H9 (cell line): ENCODE measurements at places on chromosomes 6 and 20. TPM values are rescaled to one million over a fixed set of nuclear protein-coding genes. Genes with fewer than 3 reads are reported as not detected.

GRCh38 chr6:166626177-166627032 lies 646 bp downstream of the RPS6KA2 start:
- H3K4me3 ChIP-seq, result peak overlapping the region; percentile 88
- no peaks in the 10 kb centered on the region; the same call in 1 of the 2 replicates for H3K4me1 ChIP-seq
- DNase-seq, result no peak

- no peaks in the 10 kb centered on the region for H3K36me3 ChIP-seq
- no peaks in the 10 kb centered on the region for H3K4me1 ChIP-seq
- no peak for DNase-seq
- no peak overlapping the region for H3K27ac ChIP-seq
- no peaks in the 10 kb centered on the region for H3K27me3 ChIP-seq
These were observed 101.2 kb upstream of the NT5E start for GRCh38 chr6:85348643-85349042.

GRCh38 chr20:346640-347316 lies at the start of gene NRSN2:
TSS of gene NRSN2 (plus strand) at chr20:347111. CDS start at chr20:349644, 2,533 bp downstream.
- H3K27me3 ChIP-seq, result no peaks in the 10 kb centered on the region
- H3K36me3 ChIP-seq, result peaks cover 2% of the 10 kb centered on the region
- H3K4me3 ChIP-seq, result peak within 1 kb of the TSS; percentile 86
- no peaks in the 10 kb centered on the region; the same call in 1 of the 2 replicates for H3K4me1 ChIP-seq

DNA sequence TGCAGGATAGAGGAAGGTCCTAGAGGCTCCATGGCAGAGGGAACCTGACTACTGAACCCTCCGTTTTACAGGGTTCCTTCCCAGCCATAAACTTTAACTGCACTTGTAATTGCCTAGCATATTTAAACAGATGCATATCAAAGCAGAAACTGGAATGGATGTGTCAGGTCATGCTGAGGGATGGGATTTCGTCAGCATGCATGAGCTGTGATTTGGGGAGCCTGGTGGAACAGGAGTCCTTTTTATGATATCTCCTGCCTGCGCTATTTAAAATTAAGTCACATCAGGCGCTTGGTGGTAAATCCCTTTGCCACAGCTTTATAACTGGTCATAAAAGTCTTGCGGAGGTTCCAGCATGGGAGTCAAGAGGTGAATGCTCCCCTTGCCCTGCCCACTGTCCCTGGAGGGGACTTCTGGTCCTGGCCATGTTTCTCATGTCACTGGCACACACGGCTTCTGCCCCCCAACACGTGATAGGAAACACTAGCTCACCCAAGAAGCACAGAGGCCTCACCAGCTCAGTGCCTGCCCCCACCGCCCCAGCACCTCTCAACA lies 26.0 kb upstream of the PCMTD2 start:
- no peaks in the 10 kb centered on the region for H3K27me3 ChIP-seq
- no peak overlapping the region for H3K27ac ChIP-seq
- H3K4me3 ChIP-seq, result no peak overlapping the region
- DNase-seq, result no peak

- H3K36me3 ChIP-seq, result peaks cover 3% of the 10 kb centered on the region; the same call in 1 of the 2 replicates
- peaks cover 17% of the 10 kb centered on the region; the same call in 1 of the 2 replicates for H3K4me1 ChIP-seq
These were observed 52.7 kb downstream of the GOPC start for GRCh38 chr6:117549611-117550010.

DNA sequence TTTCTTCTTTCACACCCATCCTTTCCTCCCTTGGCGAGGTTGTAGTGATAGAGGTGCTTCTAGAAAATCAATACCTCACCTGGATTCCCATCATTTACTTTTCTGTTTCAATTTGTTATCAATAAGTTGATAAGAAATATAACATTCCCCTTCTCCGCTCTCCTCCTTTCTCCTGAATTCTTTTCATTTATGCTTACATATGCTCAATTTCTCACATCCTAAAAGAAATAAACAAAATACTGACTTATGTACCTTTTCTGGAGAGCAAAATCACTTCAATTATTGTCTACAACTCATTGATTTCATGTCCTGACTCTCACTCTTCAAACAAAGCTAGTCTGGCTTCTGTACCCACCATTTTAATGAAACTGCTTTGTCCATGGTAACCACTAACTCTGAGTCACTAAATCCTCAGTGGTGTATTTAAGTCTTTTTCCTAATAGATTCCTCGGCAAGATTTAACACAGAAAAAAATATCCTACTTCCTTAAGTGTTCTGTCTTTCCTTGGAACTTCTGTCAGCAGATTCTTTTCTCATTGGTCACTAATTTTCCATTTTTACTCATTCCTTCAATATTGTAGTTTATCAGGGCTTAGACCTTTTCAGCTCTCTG lies 289.6 kb downstream of the RFPL4B start:
- H3K27me3 ChIP-seq, result no peaks in the 10 kb centered on the region
- no peak for DNase-seq
- no peak overlapping the region for H3K4me3 ChIP-seq
- H3K27ac ChIP-seq, result no peak overlapping the region
- H3K36me3 ChIP-seq, result peaks cover 2% of the 10 kb centered on the region; the same call in 1 of the 3 replicates

- H3K4me1 ChIP-seq, result no peaks in the 10 kb centered on the region
- peak overlapping the region; percentile 61 for H3K4me3 ChIP-seq
- no peak overlapping the region for H3K27ac ChIP-seq
These were observed 1.5 kb downstream of the LRRC73 start for GRCh38 chr6:43508481-43509141.

Gene BEND3
- total RNA-seq, result 70.2 and 72.1 TPM in 2 replicates

Gene ANKRD6
- 5.4 and 5.6 TPM in 2 replicates for total RNA-seq

Gene RHAG
- not detected in 2 replicates for total RNA-seq
